IPS DF 19.7 (cell line): ENCODE measurements at places on chromosomes 1 and 21.

DNA sequence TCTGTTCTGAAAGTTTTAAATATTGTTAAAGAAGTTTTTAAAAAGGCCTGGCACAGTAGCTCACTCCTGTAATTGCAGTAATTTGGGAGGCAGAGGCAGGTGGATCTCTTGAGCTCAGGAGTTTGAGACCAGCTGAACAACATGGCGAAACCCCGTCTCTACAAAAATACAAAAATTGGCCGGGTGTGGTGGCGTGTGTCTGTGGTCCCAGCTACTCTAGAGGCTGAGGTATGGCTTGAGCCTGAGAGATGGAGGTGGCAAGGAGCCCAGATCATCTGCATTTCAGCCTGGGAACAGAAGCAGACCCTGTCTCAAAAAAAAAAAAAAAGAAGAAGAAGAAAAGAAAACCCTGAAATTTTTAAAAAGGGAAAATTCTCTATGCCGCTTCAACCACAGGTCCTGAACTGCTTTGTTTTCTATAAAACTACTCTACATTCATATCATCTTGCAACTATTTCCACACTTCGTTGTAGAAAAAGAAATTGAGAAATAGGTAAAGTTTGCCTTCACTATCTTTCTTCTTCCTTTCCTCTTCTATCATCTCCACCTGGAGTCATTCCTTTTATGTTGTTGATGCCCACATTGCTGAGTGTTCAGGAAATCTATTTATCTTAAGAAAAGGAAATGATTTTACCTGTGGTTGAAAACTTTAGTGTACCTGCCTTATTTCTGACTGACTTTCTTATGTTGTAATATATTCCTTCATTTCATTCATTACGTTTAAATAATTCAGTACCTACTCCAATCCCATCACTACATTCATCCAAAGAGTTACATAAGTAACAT is 1.7 kb downstream of the ATP6V1G3 start:
- DNase-seq, result no peak

GRCh38 chr1:220734571-220735326 is 13.4 kb upstream of the MTARC2 start:
- DNase-seq, result no peak

GRCh38 chr1:198520524-198521254 is 19.8 kb downstream of the ATP6V1G3 start:
- no peak for DNase-seq

GRCh38 chr1:171286032-171286705 is 27.8 kb upstream of the FMO4 start:
- DNase-seq, result no peak

DNA sequence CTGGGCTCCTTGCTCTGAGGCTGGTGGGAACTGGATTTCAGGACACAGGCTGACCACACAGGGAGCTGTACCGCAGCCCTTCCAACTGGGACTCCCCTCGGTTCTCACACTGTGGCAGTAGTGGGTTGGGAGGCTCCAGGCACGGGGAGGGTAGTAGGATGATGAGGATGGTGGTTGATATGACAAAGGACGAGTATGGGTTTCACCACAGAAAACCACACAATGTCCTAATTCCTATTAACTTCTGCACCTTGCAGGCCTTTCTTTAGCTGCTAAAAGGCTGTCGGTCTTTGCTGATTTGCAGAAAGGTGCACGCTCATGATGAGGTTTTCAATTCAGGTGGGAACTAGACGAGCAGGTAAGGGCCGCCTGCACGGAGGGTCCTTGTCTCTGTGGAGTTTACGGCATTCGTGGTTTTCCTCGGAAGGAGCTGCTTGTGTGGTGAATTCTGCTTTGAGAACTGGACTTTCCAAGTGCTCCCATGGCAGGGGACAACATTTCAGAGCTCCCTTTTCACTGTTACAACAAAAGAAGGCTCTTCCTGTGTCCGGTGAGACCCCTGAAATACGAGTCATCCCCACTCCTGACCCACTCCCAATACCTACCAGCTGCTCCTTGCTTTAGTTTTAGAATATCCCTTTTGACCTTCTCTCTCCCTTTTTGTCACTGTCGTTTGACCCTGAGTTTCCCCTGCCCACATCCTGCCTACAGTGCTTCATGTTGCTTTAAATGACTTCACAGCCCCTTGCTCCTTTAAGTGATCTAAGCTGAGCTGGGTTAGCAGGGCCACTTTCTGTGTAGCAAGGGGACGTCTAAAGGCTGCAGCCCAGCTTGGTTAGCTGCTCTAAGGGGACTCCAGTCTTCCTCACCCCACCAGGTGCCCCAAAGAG is 125.1 kb downstream of the MRPS6 start:
- no peak for DNase-seq

DNA sequence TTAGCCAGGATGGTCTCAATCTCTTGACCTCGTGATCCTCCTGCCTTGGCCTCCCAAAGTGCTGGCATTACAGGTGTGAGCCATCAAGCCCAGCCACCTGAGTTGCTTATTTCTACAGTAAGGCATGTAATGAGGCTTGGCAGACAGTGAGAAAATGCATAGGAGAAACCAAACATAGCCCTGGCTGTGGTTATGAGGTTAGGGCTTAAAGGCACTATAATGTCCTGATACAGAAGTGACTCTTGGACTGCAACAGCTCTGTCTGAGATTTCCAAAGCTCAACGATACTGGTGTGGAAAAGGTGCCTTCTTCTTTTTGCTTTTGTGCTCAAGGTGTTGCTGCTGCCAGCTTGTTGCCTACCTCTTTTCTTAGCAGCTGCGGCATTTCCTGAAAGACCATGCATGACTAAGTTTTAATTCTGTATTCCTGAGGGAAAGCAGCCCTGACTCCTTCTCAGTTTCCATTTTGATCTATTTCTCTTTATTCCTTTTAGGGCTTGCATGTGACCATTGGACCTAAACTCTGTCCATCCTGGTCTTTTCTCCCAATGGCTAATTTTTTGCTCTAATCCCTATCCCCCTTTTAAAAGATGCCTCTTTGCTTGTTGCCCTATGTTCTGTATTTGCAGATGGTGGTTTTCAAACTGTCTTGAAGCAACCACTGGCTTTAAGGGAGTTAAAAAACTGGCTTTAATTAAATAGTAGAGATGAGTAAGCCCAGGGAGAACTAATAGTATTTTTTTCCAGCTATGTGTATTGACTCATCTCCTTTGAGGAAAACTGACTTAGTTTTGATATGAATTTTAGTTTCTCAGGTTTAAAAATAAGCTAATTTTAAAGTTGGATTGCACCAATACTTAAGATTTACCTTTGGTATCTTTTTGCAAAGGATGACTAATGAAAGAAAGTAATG is 70.3 kb downstream of the KIF1B start:
- DNase-seq, result no peak

DNA sequence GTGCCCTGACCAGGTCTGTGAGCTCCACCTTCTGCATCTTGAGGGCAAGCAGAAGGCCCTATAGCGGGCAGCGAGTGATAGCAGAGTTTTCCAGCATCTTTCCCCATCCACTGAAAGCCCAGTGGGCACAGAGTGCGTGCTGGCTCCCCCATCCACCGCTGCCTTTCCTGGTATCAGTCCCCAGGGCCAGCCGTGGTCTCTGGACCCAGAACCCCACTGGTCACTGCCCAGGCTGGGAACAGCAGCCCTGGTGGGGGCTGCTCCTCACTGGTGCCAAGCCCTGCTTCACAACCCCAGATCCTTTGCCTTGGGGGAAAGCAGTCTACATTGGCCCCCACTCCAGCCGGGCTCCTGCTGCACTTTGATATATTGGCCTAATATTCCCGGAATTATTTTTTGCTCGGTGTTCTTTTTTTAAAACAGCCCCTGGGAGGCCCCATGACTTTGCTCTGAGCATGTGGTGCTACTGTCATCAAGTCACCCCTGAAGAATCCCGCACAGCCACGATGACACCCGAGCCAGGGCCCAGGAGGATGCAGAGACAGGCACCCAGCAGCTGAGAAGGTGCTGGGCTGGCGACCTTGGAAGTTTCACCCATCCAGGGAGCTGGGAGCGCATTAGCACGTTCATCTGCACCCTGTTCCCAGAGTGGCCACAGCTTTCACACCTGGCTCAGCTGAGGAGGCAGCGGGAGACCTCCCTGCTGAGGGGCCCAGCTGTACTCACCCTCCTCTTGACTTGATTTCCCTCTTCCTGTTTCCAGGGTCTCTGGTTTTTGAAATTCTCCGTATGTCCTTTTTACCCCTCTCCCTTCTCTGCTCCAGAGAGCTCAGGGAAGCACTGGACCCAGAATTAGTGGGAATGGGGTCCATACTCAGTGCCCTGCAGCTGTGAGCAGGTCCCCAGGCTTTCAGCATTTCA is 56.9 kb downstream of the KLHDC7A start:
- no peak for DNase-seq

DNA sequence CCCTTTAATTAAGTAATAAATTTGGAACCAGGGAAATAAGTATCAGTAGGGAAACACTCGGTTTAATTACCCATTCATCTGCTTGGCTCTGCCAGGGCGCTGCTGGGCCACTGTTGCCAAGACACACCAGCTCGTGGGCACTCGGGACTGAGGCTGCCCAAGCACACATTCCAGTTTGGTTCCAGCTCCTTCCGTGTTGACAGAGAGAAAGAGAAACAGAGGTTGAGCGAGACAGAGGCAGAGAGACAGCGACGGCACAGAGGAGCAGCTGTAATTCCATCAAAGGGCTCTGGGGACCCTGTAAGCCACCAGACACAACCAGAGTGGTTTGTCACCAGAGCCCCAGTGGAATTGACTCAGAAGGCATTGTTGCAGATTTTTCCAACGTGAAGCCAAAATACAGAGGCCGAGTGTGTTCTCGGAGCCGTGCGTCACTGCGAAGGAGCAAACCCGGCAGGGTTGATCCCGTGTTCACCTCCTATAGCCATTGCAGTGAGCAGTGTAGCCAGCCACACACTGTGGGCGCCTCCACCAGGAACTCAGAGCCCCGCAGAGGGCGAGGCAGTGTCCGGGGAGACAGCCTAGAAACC is 33.5 kb downstream of the SYF2 start:
- DNase-seq, result no peak

DNA sequence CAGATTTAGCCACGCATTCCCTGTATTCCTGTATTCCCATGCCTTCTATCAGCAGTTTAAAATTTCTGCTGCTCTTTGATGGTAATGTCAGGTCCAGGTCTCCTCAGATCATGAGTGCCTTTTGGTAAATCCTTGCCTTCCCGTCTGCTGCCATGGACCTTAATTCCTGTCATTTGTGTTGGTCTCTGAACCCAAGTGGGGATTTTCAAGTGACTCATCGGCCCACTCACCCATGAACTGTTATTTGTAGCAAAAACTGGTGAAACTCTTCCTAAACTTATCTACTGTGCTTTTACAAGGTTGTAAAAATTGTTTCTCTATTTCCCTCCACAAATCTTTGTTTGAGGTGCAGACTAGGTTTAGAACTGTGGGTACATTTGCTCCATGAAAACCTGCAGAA is 47.4 kb downstream of the ACTN2 start:
- DNase-seq, result no peak

GRCh38 chr21:45137612-45137937 is 63.2 kb downstream of the ADARB1 start:
- DNase-seq, result no peak

DNA sequence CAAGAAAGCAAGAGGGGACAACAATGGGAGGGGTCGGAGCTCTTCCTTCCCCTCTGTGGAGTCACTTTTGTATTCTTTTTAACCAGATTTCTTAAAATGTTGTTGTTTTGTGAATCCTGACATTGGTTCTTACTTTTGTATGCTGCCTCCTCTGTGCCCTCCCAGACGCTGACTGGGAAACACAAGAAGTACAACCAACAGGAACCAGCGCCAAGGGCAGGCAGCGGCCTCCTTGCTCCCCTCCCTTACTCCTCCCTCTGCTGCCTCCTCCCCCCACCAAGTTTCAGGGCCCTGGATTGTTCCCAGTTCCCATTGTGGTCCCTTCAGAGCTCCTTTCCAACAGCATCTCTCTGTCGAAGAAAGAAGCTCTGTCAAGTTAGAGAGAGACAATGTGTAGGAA is 111.1 kb downstream of the BRINP2 start:
- no peak for DNase-seq
